ENCODE measurements at places on chromosomes 7 and 10.

- no peak for DNase-seq
Measured at GRCh38 chr7:2070151-2070763, 162.5 kb downstream of the MAD1L1 start.

- no peak for DNase-seq
Measured at GRCh38 chr10:122992031-122992585, 11.9 kb downstream of the PSTK start.

- no peak for DNase-seq
Measured at GRCh38 chr10:79148452-79149344, 79.9 kb downstream of the ZMIZ1 start.

GRCh38 chr10:13894412-13895093, 307.8 kb downstream of the PRPF18 start:
- DNase-seq = no peak

GRCh38 chr7:73856941-73857340, 4.0 kb upstream of the TMEM270 start:
- no peak for DNase-seq

- no peak for DNase-seq
Measured at GRCh38 chr10:14875941-14876340, 2.7 kb upstream of the SUV39H2 start.

DNA sequence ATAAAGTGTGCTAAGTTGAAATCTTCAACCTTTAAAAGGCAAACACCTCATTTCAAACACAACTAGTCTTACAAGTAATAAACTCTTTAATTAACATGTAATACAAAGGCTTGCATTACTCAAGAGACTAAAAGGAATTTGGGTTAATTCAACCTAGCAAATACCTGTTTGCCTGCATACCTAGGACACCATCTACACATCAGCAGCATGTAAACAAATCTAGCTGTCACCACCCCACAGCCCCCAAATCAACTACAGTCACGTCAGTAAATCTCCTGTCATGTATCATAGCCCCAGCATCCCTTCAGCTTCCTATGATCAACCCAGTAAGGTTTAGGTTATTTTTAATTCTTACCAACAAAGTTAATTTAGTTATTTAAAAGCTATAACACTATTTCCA, 33.5 kb downstream of the ZNF800 start:
- DNase-seq = no peak

DNA sequence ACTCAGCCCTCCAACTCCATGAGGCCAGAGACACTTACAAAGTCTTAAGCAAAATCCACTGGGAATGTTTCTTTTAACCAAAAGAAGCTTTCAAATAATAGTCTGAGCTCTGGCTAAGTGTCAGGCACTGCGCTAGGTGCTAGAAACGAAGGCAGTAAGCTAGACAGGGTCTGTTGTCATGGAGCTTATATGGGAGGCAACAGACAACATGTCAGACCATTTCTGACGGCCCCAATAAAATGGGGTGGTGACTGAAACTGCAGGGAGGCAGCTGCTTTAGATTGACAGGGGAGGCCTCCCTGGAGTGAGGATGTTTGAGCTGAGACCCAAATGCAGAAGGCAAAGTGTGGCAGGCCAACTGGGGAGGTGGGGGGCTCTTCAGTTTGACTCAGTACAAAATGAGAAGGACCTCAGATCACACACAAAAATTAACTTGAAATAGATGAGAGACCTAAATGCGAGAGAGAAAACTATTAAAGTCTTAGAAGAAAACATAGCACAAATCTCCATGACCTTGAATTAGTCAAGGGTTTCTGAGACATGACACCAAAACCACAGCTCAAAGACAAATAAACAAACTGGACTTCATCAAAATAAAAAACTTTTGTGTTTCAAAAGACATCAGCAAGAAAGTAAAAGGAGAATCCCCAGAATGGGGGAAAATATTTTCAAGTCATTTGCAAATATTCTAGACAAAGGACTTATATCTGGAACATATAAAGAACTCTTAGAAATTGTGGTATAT, 40.6 kb downstream of the SH3PXD2A start:
- DNase-seq = no peak

GRCh38 chr7:99190359-99191009, 17.4 kb downstream of the KPNA7 start:
- no peak for DNase-seq

DNA sequence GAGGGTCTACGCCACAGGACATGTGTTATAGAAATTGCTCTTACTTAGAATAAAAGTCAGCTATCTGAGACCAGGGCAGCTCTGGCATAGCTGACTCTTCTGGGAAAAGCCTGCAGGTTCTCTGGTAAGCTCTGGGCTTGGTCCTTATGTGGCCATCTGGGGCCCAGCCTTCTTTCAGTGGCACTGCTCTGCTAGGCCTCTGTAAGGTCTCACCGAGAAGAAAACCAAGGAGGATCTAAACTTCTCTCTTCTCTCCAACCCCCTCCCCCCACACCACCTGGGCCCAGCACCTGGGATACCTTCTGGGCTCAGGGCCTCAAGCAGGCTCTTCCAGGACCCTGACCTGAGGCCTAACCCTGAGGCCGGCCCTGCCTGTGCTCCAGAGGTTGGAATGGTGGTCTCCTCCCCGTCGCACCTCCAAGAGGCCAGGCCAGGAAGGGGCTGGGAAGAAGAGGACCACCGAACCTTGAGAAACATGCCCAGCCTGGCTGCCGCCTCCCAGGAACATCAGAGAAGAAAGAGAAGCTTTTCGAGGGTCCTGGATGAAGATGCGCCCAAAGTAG, 323.6 kb downstream of the GFRA1 start:
- no peak for DNase-seq

GRCh38 chr10:116960066-116960776, 44.8 kb downstream of the SHTN1 start:
- DNase-seq = no peak

DNA sequence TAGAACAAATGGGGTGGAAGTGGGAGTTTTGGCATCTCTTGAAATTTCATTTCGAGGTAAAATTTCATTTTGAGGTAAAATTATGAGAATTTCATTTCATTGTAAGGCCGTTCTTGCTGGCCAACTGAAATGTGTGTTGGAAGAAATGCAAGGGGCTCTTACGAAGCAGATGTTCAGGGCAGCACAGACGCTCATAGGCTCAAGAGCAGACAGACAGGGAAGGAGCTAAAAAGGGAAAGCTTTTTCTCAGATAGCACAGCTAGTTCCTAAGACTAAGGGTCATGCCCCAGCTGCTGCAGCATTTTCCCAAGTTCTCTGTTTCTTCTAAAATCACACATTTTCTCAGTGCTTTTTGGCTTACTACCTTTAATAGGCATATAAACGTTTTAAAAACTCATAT, 65.1 kb upstream of the SFMBT2 start:
- DNase-seq = no peak

GRCh38 chr7:134962270-134962780, 24.0 kb upstream of the AGBL3 start:
- no peak for DNase-seq

DNA sequence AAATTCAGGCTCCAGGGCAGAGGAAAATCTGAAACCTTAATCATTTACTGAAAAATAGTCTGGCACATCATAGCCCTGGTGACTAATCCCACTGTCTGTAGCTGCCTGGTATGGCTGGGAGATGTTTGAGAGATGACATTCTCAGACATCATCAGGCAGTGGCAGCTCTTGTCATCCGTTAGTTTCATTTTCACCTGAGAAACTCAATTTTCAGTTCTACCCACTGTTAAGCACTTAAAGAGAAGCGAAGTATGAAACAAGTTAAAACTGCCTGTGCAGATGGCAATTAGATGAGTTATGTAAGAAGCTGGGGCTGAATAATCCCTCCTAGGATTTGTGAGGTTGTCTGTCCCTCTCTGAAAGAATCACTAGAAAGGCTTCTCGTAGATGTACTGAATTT, 150.2 kb downstream of the NSUN6 start:
- DNase-seq = no peak

- DNase-seq = no peak
Measured at GRCh38 chr7:143882604-143883078, 19.3 kb downstream of the TCAF1 start.

DNA sequence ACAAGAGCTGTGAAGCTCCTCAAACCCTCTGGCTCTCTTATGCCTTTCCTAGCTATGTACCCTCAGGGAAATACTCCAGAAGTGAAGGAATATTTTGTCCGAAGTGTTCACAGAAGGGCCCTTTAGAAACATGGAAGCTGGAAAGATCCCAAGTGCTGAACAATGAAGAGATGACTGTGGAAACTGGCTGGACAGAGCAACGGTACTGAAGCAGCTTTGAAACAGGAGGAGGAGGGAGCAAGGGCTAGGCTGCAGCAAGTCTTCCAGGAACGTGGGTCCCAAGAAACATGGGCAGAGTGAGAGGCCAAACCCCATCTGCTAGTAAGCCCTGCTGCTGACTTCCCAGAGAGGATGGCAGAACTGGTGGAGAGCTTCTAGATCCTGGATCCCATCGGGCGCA, 3.0 kb upstream of the PSAP start:
- no peak for DNase-seq

GRCh38 chr7:124597509-124597908, 168.1 kb downstream of the GPR37 start:
- DNase-seq = no peak

GRCh38 chr10:6128591-6129251, 39.9 kb downstream of the RBM17 start:
- no peak for DNase-seq

DNA sequence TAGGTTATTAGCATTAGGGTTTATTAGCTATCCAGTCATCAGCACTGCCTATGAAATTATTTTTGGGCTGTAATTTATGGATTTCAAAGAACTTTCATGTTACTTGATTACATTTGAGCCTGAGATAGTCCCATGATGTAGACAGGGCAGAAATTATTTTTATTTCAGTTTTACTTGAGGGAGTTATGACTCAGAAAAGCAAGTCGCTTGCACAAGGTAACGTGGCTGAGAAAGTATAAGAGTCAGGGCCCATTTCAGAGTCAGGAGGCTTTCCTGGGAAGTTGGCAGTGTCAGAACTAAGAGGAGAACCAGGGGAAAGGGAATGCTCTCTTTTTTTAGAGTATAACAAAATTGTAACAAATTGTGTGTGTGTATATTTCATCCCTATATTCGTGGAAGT, 16.5 kb downstream of the GATA3 start:
- no peak for DNase-seq

DNA sequence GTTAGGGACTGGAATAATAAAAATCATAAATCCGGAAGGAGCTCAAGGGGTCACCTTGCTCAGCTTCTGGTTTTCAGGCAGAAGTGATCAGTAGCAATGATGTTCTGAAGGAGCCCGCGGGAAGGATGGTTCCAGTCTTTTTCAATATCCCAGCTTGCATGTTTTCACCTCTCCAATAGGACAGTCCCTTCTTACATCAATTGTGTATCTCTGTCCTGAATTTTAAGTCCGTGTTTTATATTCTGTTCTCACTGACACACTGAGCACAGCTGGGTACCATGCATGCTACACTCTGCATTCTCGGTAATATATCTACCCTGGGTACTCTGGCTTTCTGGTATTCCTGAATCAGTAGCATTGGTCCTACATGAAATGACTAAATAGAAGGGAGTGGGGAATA, 55.2 kb upstream of the SLC35B4 start:
- DNase-seq = no peak

- DNase-seq = no peak
Measured at GRCh38 chr10:122259075-122259466, 12.0 kb upstream of the BTBD16 start.

- DNase-seq = no peak
Measured at GRCh38 chr10:26457088-26457487, 18.9 kb downstream of the APBB1IP start.

- DNase-seq = no peak
Measured at GRCh38 chr7:139720705-139721231, 57.0 kb downstream of the HIPK2 start.

- no peak for DNase-seq
Measured at GRCh38 chr10:32412499-32412853, 33.5 kb upstream of the CCDC7 start.

DNA sequence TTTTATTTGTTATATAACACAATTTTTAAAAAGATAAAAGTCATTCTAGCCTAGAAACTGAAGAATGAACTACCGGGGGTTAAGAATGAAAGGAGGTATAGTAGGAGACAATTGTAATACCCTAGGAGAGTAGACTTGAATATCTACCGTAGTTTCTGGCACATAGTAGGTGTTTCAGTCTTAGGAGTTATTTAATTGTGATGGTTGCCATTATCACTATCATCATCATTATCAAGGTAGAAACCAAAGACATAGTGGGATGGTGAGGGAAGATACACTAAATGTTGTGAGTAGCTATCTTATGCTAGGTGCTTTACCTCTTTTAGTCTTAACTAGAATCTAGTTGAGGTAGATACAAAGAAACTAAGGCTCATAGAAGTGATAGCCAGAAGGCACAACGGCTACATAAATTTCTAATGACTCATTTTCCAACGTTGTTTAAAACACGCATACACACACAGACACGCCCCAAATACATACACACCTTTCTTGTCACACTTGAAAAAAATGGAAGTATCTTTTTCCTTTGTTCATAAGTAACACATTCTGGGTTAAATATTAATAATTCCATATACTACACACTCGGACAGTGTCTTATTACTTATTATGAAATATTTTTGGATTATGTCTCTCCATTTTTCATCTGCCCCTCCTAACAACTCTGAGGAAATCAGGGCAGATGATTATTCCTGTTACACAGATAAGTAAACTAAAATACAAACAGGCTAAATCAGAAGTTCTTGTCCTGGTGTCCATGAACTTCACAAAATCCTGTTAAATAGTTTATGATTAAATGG, 2.0 kb upstream of the ANLN start:
- no peak for DNase-seq
